GM23248 (cell line): ENCODE measurements at places on chromosomes 7 and 10. TPM values are rescaled to one million over a fixed set of nuclear protein-coding genes. Genes with fewer than 3 reads are reported as not detected.

The CNTNAP2 gene
- total RNA-seq = not detected in 2 replicates

DNA sequence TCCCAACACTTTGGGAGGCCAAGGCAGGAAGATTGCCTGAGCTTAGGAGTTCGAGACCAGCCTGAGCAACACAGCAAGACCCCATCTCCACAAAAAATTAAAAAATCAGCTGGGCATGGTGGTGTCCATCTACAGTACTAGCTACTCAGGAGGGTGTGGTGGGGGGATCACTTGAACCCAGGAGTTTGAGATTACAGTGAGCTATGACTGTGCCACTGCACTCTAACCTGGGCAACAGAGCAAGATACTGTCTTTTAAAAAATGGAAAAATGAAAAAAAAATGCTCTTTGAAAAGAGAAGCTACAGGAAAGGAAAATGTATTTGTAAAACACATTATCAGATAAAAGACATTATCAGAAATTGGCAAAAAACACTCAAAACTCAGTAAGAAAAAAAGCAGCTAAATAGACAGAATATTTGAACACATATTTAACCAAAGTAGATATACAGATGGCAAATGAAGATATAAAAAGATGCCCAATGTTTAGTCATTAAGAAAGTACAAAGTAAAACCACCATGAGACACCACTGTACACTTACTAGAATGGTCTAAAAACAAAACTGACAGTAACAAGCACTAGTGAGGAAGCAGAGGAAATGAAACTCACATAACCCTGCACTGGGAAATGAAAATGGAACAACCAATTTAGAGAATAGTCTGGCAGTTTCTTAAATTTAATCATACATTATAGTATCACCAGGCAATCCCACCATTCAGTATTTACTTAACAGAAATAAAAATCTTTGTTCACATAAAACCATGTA lies 40.5 kb downstream of the NRBF2 start:
- no peak overlapping the region for H3K4me3 ChIP-seq
- peaks cover 73% of the 10 kb centered on the region for H3K36me3 ChIP-seq
- H3K27ac ChIP-seq = no peak overlapping the region
- H3K4me1 ChIP-seq = peaks cover 8% of the 10 kb centered on the region; the same call in 1 of the 2 replicates
- H3K27me3 ChIP-seq = no peaks in the 10 kb centered on the region

- no peak for DNase-seq
- H3K27ac ChIP-seq = no peak overlapping the region
- no peaks in the 10 kb centered on the region for H3K27me3 ChIP-seq
- H3K4me3 ChIP-seq = no peak overlapping the region
- H3K4me1 ChIP-seq = no peaks in the 10 kb centered on the region
Observed at GRCh38 chr7:132367795-132368194, 208.5 kb downstream of the PLXNA4 start.

The LRRTM3 gene
- not detected in 2 replicates for total RNA-seq

DNA sequence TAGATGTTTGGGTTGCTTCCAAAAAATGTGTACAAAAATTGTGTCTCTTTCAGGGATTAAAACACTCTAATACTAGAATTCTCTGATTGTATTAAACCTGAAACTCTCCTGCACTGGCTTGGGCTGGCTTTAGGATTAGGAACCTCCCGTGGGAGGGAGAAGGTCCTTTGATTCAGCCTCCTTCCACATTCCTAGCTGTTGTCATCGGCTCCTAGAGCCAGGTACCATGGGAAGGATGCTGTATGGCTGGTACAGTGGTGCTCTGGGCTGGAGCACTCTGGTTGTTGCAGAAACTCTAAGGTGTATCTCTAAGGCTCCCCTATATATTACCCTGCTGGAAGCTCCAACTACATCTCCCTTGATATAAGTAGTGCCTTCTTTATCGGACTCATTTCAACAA lies 245.2 kb upstream of the FOXK1 start:
- no peak for DNase-seq
- no peaks in the 10 kb centered on the region for H3K36me3 ChIP-seq
- H3K4me1 ChIP-seq = no peaks in the 10 kb centered on the region

DNA sequence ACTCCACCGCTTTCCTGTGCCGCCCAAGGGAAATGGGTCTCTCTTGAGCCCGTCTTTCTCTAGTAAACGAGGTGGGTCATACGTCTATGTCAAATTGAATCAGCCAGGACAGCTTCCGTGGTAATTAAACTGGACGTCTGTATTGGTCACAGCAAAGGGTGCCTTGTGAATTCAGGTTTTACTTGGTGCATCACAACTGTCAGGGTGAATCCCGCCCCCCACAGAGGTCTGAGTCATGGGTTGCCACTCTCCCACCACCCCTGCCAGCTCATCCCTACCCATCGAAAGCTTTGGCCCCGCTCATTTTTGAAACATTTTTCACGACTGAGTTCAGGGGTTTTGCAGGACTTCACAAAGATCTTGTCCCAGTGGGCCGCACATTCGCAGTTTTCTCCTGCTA lies 8.0 kb upstream of the SP8 start:
- H3K27ac ChIP-seq = no peak overlapping the region
- H3K27me3 ChIP-seq = peaks cover 90% of the 10 kb centered on the region
- H3K4me1 ChIP-seq = no peaks in the 10 kb centered on the region
- H3K36me3 ChIP-seq = no peaks in the 10 kb centered on the region
